Heart right ventricle (tissue), 16 donors: ENCODE measurements at places on chromosomes 2 and 18. TPM values are rescaled to one million over a fixed set of nuclear protein-coding genes. Genes with fewer than 3 reads are reported as not detected.

The ABCG8 gene
- polyA plus RNA-seq: 0.15 TPM

The PRKD3 gene
- polyA plus RNA-seq: 4.4 TPM

The UBE2E3 gene
- 26.3 TPM for polyA plus RNA-seq

The SPOPL gene
- polyA plus RNA-seq: 2.9 TPM

The CHRNG gene
- polyA plus RNA-seq: not detected

The BOD1L2 gene
- not detected for polyA plus RNA-seq

The SOWAHC gene
- polyA plus RNA-seq: 1.1 TPM

The ZEB2 gene
- polyA plus RNA-seq: 26.0 TPM

The CNRIP1 gene
- 12.8 TPM for polyA plus RNA-seq

The DAPL1 gene
- 0.87 TPM for polyA plus RNA-seq

The IL36G gene
- not detected for polyA plus RNA-seq

- no peak for DNase-seq
Measured at GRCh38 chr2:237051861-237052260, 33.8 kb upstream of the COPS8 start.

- DNase-seq: no peak
Measured at GRCh38 chr2:145404690-145405089, 884.8 kb upstream of the ZEB2 start.

GRCh38 chr2:136114382-136114781, 3.6 kb downstream of the CXCR4 start:
- no peak for DNase-seq

GRCh38 chr2:174124181-174124580, 124.2 kb downstream of the OLA1 start:
- DNase-seq: no peak

DNA sequence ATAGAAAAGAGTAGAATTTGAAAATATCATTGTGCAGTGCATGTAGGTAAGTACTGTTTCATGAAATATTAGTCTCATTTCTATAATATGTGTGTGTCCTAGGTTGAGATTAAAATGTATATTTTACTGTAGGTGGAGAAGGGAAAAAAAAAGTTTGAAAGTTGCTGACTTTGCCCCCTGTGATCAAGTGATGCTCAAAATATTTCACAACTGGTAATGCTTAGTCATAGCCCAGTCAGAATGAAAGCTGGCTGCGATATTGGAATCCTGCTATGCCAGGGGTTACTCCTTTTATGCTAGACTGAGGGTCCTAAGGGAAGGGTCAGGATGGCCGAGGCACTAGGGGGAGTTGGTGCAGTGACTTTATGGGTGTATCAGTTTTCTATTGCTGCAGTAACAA, 19.5 kb upstream of the CFAP36 start:
- DNase-seq: no peak

DNA sequence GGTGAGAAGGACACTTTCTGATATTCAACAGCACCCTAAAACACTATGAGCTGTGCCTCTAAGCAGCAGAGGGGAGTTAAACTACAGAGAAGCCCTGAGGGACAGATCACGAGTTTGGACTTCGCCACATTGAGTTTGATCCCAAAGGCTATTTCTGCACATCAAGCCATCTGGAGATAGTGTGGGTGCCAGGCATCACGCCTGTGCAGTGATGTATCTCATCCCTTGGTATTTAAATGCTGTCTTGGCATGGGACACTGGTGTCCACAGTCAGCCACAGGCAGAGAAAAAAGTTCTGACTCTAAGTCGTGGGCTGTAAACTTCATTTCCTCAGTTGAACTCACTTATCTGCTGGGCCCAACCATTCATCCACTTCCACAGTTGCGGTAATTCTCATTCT, 742.3 kb upstream of the CELF4 start:
- no peak for DNase-seq

DNA sequence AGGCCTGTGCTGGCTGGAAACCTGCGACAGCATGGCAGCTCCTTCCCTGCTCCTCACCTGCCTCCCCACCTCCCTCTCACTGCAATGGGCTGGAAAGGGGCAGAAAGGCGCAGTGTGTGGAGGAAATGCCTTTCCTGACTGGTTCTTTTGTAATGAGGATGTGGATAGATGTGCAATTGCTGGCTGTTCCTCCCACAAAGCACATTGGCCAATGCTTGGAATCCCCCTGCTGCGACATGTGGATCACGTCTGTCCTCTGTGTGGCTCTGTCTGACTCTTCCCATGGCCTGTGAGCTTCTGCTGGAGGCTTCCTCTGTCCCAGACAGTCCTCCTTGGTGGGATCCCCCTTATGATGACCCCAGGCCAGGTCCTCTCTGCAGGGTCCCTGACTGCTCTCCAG, 172.5 kb downstream of the NCK2 start:
- no peak for DNase-seq

DNA sequence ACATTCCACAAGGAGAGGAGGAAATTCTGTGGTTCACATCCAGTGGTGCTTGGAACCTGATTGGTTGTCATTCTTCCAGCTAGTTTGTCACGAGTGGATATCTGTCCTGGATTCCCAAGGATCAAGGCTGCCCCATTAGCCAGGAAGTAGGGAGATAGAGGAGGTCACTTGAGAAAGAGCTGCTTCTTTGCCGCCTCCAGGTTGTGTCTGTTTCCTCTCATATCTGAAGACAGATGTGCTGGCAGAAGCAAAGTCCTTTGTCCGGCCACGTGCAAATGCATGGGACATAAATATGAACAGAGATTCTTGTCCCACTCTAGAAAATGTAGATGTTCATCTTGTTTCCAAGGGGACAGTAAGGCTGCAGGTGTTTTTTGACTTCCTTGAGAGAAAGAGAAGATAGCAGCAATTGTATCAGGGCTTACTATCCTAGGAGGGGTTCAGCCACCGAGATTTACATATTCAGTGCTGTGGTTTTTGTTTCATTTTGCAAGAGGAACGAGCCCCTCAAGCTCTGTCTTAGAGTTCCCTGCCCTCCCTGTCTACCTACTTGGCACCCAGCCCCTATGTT, 174.4 kb downstream of the RPIA start:
- no peak for DNase-seq

GRCh38 chr2:101893681-101894381, 97.9 kb upstream of the IL1R2 start:
- no peak for DNase-seq

DNA sequence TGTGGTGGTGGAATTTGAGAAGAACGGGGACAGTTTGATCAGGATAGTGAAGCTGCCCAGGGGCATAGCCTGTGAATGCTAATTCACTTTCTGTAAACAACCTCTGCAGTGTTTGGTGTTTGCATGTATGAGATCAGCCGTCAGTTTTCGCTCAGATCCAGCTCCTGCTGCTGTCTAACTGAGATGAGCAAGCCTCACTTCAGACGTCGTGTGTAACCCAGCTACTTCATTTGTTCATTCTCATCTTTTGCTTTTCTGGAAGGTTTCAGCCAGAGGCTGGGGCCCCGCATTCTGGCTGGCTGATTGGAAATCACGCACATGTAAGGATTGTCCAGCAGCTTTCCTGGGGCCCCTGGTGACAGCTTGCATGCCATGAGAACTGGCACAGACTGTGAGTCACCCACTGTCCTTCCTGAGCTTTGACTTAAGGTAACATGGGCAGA, 48.9 kb downstream of the LDLRAD4 start:
- DNase-seq: no peak

GRCh38 chr2:73091164-73091563, 19.7 kb upstream of the SFXN5 start:
- no peak for DNase-seq

GRCh38 chr2:16105669-16106281, 165.4 kb downstream of the MYCN start:
- DNase-seq: no peak

GRCh38 chr2:233068762-233069418, 8.7 kb downstream of the INPP5D start:
- DNase-seq: no peak

DNA sequence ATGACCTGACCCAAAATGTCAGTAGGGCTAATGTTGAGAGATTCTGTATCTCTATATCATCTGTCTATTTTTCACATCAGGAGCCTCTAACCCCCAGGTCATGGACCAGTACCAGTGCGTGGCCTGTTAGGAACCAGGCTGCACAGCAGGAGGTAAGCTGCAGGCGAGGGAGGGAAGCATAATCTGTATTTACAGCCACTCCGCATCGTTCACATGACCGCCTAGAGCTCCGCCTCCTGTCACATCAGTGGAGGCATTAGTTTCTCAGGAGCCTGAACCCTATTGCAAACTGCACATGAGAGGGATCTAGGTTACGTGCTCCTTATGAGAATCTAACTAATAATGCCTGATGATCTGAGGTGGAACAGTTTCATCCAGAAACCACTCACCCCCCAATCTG, 180.6 kb downstream of the RDH14 start:
- no peak for DNase-seq

DNA sequence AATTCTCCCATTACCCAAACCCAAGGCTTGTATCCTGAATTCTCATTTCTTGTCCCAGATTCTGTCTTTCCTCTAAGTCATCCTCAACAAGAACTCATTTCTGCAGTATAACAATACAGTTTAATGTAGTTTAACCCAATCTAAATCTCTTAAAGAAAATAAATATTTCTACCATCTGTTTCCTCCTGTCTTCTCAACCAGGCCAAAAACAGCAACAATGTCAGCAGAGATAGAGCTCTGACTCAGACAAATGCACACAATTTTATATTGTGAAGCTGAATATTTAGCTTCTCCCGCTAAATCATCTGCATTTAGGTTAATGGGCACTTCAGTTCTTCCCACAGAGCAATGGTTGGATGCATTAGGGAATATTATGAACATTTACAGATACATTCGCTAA, 35.7 kb upstream of the KYNU start:
- DNase-seq: no peak

DNA sequence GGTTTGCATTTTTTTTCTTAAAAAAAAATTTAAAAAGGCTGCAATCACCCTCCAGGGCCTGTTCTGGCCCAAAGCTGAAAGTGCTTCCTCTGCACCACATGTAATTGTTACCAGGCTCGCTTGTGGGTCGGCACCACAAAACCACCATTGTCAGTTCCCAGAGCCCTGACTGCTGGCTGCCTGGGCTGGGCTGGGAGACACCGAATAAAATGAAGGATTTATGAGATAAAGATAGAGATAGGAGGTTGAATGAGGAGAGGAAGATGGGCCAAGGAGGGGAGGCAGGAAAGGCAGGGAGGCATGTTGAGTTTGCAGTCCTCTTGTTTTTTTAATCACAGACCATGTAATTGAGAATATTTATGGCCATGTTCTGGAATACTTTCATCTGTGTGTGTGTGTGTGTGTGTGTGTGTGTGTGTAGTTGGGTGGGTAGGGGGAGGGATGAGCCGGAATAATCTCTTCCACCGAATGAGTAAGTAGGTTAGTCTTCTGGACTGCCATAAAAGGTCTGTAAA, 14.7 kb downstream of the NRP2 start:
- no peak for DNase-seq

DNA sequence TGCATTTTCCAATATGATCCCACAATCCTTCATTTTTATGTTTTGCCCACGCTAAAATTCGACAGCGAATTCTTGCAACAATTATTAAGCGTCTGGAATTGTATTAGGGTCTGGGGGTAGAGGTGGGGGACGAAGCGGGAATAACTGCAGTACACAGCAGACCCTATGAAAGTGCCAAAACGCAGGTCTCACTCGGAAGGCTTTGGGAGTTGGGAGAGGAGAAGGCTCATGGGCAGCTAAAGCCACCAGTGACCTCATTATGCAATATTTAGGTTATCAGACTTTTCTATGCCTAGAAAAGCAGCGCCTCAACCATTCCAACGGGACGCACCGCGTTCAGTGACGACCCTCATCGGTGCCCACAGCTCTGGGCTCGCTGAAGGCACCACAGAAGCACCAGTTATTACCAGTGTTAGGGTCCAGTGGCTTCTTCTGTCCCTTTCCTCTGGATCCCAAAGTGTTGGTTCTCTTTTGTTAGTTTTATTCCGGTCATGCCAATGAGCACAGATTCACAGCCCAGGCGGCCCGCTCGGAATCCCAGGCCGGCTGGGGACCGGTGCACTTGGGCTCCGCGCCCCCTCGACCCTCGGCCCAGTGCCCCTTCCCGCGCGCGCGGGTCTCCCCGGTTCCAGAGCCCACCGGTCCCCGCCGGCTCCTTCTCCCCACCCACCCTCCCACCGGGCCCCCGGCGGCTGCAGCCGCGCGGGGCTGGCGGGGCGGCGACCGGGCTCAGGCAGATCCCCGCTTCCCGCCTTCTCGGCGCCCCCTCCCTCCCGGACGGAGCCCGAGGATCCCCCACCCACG, 737 bp upstream of the MAPK4 start:
- DNase-seq: no peak

GRCh38 chr2:25187729-25188350, 19.5 kb upstream of the POMC start:
- no peak for DNase-seq

DNA sequence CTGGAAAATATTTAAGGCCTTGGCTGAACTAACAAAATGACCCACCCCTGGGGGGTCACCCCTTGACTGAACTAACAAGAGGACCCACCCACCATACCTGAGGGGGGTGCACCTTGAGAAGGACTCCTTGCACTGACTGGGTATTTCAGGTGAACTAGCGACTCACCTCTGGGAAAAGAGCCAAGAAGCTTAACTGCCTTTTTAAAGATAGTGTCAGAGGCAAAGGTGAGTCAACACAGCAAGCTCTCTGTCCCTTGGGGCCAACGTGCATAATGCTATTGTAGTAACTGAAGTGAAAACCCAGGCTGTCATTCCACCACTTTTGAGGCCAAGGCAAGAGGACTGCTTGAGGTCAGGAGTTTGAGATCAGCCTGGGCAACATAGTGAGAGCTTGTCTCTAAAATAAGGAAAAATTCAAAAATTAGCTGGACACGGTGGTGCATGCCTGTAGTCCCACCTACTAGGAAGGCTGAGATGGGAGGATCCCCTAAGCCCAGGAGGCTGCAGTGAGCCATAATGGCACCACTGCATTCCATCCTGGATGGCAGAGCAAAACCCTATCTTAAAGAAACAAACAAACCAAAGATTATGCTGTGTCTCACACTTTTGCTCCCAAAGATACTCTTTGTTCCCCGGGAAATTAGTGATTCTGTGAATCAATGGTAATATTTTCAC, 36.4 kb upstream of the ZCCHC2 start:
- no peak for DNase-seq

DNA sequence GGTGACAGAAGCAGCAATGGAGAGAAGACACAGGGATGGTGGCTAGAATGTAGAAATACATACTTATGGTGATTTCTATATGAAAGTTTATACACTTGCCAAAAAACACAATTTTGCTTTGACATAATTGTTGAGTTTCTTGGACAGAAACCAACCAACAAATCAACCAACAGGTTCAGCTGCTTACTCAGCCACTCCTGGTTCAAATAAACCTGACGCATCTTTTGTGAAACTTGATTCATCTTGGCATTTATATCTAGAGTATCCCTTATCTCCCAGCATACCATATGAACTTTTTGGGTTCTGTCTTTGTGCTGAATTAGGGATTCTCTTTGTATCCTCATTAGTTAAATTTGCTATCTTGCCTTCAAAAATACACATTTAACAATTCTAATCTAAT, 54.1 kb upstream of the ERBB4 start:
- DNase-seq: no peak

GRCh38 chr2:230865307-230865765, 594 bp downstream of the ITM2C start:
- no peak for DNase-seq
